Hippocampal formation (tissue), 2 donors: ENCODE measurements at places on chromosomes 5 and 9.
A peak's percentile ranks its signal among the peaks of the same experiment; 100 is the strongest.

DNA sequence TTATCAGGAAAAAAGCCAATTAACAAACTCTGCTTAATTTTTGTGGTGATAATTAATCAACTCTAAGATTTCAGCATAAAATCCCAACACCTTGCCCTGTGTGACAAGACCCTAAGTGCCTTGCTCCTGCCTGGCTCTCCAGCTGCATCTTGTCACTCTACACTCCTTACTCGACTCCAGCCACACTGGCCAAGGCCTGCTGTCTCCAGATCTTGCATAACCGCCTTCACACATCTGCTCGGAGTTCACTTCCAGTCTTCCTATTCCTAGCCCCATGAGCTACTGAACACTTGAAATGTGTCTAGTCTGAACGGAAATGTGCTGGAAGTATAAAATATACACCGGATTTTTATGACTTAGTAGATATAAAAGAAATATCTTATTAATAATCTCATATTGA lies 259.6 kb downstream of the EPB41L4A start:
- DNase-seq = no peak

DNA sequence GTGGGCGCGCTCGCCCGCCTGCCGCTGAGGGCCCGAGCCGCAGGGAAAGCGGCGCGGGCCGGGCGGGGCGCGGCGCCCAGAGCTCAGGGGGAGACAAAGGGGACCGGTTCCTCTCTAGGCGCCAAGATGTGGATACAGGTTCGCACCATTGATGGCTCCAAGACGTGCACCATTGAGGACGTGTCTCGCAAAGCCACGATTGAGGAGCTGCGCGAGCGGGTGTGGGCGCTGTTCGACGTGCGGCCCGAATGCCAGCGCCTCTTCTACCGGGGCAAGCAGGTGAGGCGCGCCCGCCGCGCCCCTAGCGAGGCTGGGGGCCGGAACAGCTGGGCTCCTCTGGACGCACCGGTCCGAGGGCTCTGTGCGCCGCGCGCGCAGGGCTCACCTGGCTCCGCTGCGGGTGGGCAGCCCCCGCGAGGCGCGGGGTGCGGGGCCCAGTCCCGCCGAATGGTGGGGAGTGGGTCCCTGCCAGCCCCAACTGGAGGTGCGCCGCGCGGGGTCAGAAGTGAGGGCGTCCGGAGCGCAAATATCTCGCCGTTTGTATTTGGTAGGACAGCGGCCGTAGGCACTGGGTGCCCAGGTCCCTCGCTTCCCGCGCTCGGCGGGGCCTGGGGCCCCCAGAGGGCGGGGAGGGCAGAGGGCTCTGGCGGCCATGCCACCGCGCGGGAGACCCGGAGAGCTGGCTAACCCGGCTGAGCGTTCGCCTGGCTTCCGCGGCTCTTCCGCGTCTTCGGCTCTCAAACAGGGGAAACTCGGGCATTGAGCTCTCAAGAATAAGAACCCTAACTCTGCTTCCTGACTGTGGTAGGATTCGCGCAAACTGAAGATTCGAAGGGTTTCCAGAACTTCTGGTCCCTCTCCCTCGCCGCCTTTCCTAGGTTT lies 607 bp downstream of the UHRF2 start:
- no peak for DNase-seq

GRCh38 chr9:70257991-70258691 lies 637 bp upstream of the SMC5 start:
- DNase-seq = peak; percentile 53

- DNase-seq = peak; percentile 3
These were observed 124.8 kb downstream of the RANBP17 start for GRCh38 chr5:170986598-170986997.
